GM23338 (cell line): ENCODE measurements at places on chromosomes 3 and 15. TPM values are rescaled to one million over a fixed set of nuclear protein-coding genes. Genes with fewer than 3 reads are reported as not detected.

TM6SF1 gene
- total RNA-seq: 0.80 and 1.8 TPM in 2 replicates

P2RY1 gene
- 54.6 and 59.8 TPM in 2 replicates for total RNA-seq

DNA sequence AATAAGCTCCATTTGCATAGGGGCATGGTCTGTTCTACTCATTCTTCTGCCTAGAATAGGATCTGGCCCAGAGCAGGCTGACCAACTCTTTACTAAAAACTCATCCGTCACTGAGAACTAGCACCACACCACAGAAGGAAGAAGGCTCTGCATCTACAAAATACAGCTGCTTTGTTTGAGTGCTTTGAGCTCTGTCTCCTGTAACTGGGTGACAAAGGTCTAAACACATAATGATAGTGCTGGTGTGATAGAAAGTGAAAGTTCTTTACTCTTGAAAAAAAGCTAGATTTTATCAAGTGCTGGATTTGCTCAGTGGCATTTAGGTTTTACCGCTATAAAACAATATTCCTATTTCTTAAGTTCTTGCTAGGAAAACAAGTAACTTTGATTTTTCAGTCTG is 140.7 kb downstream of the FHIT start:
- no peaks in the 10 kb centered on the region for H3K27me3 ChIP-seq
- H3K36me3 ChIP-seq: no peaks in the 10 kb centered on the region
- no peak overlapping the region for H3K4me3 ChIP-seq
- H3K4me1 ChIP-seq: no peaks in the 10 kb centered on the region
- H3K27ac ChIP-seq: no peak overlapping the region
- DNase-seq: no peak

GRCh38 chr3:96012939-96013338 is 801.5 kb upstream of the EPHA6 start:
- no peaks in the 10 kb centered on the region for H3K27me3 ChIP-seq
- no peaks in the 10 kb centered on the region for H3K36me3 ChIP-seq
- H3K27ac ChIP-seq: no peak overlapping the region
- no peak overlapping the region for H3K4me3 ChIP-seq

GRCh38 chr3:88075497-88075896 is 16.4 kb downstream of the ZNF654 start:
- H3K4me3 ChIP-seq: no peak overlapping the region
- 0 out of 2 replicates have a peak, but pooled peaks cover 3% of the 10 kb centered on the region for H3K4me1 ChIP-seq
- H3K36me3 ChIP-seq: no peaks in the 10 kb centered on the region
